NCI-H1694 treated with DMSO at 0.1 percent for 48 hours (cell line): ENCODE measurements at places on chromosomes 16 and 17.

DNA sequence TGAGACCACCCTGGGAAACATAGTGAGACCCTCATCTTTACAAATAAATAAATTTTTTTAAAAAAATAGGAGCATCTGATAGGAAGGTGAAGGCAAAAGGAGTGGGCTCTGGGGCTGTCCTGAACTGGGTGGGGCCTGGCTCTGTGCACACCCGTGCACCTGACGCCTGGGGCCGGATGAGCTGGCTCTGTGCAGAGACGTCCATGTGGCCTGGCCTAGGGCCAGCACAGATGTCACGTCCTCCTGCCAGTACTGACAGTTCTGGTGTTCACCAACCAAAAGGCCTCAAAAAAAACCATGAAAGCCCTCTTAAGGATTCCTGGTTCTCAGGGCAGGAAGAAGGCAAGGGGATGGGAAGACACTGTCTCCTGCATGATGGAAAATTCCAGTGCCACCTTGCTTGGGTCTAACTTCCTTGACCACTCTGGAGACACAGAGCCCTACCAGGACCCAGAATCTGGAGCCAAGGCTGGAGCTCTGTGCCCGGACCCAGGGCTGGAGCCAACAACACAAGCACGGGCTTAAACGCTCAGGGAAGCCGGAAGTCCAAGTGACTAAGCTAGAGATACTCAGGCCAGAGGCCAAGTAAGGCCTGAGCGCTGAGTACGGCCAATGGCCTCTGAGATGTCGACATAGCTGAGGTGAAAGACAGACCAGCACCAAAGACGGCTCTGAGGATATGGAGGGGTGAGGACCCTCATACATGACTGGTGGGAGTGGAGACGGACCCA is 32.9 kb downstream of the COPRS start:
- DNase-seq = peak; percentile 75

- DNase-seq = no peak
Observed at GRCh38 chr16:2205967-2206313, 686 bp downstream of the MLST8 start.

- DNase-seq = no peak
Observed at GRCh38 chr16:62853887-62854286, 817.6 kb upstream of the CDH8 start.

DNA sequence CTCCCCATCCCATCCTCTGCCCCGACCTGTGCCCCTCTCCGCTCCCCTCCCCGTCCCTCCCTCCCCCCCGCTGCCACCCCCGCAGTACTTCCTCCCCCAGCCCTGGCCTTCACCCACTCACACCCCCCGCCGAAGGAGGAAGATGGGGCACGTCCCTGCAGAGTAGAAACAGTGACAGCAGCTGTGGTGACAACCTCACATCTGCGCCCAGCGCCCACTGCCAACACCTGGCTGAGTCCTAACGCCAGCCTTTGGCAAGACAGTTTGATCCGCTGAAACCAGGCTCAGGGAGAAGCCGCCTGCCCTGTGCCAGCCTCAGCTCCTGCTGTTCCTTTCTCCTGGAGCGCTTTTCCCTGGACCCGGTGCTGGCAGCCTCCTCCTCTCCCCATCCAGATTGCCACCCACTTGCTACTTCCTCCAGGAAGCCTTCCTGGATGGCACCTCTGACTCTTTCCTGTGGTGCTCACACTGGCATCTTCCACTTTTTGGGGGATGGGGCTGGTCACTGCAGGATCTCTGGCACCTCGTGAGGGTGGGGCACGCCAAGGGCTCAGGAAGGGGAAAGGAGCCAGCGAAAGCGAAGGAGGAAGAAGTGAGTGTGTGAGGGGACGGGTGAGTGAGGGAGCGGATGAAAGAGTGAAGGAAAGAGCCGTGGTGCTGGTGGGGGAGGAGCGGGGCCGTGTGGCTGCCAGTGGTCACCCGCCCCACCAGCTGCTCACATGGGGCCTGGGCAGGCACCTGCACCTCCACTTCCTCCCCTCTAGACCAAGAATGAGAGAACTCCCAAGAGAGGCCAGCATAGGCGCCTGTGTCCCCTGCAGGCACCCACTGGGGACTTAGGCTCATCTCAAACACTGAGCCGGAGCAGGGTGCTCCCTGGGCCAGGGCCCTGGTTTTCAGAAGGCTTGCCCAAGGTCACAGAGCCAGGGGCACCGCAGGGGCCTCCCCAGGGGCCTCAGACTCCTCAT is 27.0 kb downstream of the ZFPM1 start:
- DNase-seq = no peak

GRCh38 chr17:58702045-58702476 is 9.7 kb downstream of the RAD51C start:
- DNase-seq = no peak

DNA sequence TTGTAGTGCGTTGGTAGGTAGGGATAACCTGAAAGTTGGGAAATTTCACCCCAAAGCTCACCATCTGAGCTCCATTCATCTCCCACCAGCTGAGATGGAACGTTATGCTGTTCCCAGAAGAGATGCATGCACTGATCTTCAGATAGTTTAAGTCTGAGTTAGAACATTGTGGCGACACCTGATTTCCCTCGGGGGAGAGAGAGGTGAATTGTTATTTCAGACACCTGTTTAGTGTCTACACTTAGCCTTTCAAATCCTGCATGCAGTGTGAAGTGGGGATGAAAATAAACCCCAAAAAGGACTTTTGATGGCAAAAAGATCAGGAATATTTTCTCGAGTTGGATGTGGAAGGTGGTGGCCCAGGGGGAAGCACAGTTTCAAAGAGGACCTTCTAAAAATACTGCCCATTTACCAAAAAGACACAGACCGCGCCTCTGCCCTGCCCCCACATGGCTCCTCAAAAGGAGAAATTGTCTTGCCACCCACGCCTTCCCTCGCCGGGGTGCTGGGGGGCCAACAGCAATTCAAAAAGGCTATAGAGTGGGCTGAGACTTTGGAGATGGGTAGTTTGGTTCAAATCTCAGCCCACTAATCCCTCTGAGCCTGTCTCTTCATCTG is 11.4 kb downstream of the CIITA start:
- no peak for DNase-seq

GRCh38 chr16:70703041-70703834 is 17.4 kb upstream of the MTSS2 start:
- peak; percentile 90 for DNase-seq

GRCh38 chr17:213286-214105 is 32.0 kb upstream of the DOC2B start:
- DNase-seq = no peak

DNA sequence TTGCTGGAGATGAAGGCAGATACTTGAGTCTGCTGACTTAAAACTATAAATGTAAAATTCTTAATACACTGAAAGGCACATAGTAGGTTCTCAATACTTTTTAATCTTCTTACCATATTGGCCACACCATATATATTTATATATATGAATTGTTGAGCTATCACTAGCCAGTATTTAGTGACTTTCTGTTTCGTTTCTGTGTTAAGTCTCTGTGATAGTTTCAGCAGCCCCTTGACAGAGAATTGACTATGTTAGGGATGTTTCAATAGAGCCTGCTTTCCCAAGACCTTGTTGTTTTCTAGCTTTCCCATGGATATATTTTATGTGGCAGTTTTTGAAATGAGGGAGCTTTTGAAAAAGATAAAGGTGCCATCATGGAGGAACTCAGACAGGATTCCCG is 206.5 kb upstream of the GOT2 start:
- DNase-seq = no peak

DNA sequence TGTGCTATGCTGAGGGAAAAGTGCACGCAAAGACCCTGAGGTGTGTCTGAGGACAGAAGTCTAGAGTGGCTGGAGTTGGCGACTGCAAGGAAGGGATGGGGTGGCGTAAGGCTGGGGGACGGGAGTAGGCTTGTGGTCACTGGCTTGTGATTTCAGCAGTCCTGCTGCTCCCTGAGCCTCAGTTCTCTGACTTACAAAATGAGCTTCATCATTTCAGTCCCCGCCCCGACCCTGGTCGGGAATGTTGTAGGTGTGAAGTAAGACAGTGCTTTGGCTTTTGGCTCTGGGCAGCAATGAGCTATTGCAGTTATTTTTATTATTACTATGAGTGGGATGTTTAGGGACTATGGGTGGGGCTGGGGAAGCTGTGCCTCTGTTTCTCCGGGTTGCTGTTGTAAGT is 8.6 kb downstream of the ADGRG1 start:
- no peak for DNase-seq

DNA sequence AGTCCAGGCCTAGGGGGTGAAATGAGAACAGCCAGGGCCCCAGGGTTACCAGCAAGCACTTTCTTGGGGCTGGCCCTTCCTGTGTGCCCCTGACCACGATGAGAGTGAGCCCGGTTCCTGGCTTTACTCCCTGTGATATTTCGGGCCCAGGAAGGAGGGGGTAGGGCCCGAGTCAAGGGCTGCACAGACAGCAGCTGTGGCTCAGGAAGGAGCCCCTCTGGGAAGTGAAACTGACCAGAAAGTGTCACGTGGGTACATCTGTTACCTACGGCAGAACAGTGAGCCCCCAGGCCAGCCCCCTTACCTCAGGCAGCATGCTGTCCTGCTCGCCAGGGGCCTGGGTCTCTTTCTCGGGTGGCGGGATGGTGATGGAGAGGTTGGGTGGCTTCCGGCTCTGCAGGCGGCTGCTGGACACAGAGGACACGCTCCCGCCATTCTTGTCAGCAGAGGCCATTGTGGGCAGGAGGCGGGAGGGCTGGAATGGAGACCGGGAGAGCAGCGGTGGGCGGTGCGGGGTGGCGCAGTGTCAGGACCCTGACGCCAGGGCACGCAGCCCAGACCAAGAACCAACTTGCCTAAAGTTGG is 13.8 kb downstream of the AANAT start:
- DNase-seq = no peak

GRCh38 chr17:32127158-32127897 is 15.0 kb upstream of the RHOT1 start:
- DNase-seq = peak; percentile 83

DNA sequence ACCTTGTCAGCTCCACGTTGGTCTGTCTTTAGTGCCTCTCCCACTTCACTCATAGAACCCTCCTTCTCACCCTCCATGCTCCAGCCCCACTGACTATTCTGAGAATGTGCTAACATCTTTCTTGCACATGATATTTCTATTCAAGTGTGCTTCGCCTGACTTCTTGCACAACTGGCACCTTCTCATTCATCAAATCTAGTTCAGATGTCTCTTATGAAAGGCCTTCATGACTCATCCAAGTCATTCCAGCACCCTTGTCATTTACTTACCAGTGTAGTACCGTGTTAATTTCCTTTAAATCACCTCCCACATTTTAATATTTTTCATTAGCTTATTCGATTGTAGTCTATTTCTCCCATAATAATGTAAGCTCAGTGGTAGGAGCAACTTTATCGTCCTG is 197.8 kb upstream of the PIRT start:
- no peak for DNase-seq

GRCh38 chr16:11788914-11789313 is 8.1 kb downstream of the ZC3H7A start:
- DNase-seq = no peak

DNA sequence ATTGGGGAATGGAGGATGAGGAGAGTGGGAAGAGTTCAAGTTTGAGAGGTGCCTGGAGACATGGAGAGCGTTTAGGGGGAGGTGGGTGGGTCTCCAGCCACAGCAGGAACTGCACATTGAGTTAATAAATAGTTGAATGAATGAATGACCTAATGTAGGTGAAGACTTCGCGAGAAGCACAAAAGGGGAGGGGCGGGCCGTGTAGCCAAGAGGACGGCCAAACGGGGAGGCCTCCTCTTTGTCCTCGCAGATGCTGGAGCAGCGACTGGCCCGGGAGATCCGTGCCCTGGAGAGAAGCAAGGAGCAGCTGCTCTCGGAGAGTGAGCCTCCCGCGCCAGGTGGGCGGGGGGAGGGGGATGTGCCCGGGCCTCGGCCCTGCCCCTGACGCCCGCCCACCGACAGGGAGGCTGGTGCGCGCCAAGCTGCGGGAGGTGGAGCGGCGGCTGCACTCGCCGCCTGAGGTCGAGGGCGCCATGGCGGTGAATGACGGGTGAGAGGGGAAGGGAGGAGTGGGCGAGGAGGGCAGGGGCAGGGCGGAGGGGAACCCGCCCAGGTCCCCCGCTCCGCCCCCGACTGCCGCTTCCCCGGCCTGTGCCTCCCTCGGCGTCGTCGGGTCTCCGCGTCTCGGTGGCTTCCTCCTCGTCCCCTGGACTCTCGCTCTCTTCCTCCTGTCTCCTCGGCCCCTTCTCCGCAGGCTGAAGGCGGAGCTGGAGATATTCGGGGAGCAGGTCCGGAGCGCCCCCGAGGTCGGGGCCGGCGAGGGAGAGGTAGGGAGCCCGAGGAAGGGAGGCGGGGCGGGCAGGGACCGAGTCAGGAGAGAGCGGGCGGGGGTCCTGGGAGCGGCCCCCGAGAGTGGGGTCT is 12.9 kb downstream of the SYCE1L start:
- DNase-seq = peak; percentile 43

DNA sequence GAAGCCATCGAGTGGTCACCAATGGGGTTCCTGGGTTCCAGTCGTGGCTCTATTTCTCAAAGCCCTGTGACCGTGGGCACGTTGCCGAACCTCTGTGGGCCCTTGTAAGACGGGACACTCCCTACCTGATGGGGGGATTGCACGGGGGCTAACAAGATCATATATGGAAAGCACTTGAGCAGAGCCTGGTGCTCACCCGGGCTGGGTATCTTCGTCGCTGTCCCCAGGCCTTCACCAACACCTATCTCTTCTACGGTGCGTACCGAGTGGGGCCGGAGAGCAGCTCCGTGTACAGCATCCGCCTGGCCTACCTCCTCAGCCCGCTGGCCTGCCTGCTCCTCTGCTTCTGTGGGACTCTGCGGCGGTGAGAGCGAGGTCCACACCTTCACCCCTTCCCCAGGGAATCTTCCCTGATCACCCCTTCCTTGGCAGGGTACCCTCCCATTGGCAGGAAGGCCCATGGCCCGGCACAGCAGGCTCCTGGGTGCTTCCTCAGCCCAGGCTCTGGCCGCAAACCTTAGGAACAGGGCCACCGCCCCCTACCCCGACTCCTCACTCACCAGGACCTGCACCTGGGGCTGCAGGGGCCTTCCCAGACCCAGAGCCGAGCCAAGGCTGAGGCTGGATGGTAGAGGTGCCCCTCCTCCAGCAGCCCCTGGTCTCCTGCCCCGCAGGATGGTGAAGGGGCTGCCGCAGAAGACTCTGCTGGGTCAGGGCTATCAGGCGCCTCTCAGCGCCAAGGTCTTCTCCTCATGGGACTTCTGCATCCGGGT is 2.8 kb downstream of the TMC8 start:
- DNase-seq = no peak

GRCh38 chr16:50606431-50607050 is 58.3 kb downstream of the NKD1 start:
- no peak for DNase-seq

DNA sequence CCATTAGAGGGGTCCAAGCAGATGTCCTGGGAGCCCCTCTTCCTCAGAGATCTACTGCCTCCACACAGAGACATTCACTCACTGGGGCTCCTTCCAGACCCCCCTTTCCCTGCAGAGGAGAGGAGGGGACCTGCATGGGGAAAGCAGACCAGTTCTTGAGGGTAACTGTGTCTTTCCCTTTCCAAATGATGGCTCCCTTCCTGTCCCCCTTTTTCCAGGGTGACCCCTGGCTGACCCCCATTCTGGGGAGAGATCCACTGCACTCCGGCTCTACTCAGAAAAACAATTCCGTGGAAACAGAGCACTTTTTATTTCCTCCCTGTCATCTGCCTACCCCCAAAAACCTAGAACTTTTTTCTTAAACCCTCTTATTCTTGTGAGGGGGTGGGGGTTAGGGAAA is 6.4 kb downstream of the CACNA1G start:
- DNase-seq = no peak

- DNase-seq = no peak
Observed at GRCh38 chr17:75456039-75456416, 407 bp upstream of the TMEM94 start.

- DNase-seq = peak; percentile 91
Observed at GRCh38 chr17:17028059-17028877, 14.0 kb upstream of the MPRIP start.

GRCh38 chr17:12362853-12363455 is 302.7 kb upstream of the MYOCD start:
- DNase-seq = no peak
